Peyer's patch (tissue), 4 donors: ENCODE measurements at places on chromosomes 2 and 18. TPM values are rescaled to one million over a fixed set of nuclear protein-coding genes. Genes with fewer than 3 reads are reported as not detected.

The MAT2A gene
- total RNA-seq = 189 TPM

The CAPG gene
- 31.6 TPM for total RNA-seq

The NYAP2 gene
- total RNA-seq = not detected

The ZC3H6 gene
- 5.0 TPM for total RNA-seq

The MC4R gene
- total RNA-seq = not detected

The SLC14A1 gene
- total RNA-seq = 9.7 TPM

The FOXD4L1 gene
- total RNA-seq = 0.40 TPM

The SS18 gene
- 81.8 TPM for total RNA-seq

The HAAO gene
- total RNA-seq = 96.9 TPM

DNA sequence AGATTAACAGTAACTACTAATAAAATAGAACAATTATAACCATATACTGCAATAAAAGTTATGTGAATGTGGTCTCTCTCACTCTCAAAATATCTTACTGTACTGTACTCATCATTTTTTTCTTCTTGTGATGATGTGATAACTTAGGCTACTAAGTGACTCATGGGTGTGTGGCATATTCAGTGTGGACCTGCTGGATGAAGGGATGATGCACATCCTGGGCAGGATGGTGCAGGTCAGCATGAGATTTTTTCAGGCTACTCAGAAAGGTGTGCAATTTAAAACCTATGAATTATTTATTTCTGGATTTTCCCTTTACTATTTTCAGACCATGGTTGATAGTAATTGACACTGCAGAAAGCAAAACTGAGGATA lies 90.7 kb downstream of the NCKAP5 start:
- DNase-seq = no peak
- H3K4me3 ChIP-seq = no peak overlapping the region

GRCh38 chr2:19879120-19879519 lies 22.7 kb downstream of the TTC32 start:
- no peak overlapping the region for H3K27ac ChIP-seq
- no peaks in the 10 kb centered on the region for H3K36me3 ChIP-seq
- no peak overlapping the region for H3K4me3 ChIP-seq
- H3K27me3 ChIP-seq = no peaks in the 10 kb centered on the region
- DNase-seq = peak; percentile 15

DNA sequence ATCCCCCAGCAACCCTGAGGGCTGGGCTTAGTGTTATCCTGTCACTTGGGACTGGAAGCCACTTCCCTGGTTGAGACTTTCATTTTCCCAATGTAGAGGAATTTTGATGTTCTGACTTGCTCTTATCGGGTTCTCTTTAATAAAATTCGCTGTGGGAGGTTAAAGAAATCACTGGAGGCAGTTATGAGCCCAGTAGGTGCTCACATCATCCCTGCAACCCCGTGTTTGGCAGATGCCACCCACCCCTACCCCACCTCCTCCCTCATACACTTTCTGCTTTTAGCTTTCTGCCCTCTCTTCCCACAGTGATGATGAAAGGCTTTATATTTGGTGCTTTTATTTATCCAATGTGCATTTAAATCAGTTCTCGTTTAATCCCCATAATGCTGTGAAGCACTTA lies 106.6 kb downstream of the MAPK4 start:
- no peak overlapping the region for H3K27ac ChIP-seq
- H3K27me3 ChIP-seq = no peaks in the 10 kb centered on the region
- H3K36me3 ChIP-seq = no peaks in the 10 kb centered on the region

DNA sequence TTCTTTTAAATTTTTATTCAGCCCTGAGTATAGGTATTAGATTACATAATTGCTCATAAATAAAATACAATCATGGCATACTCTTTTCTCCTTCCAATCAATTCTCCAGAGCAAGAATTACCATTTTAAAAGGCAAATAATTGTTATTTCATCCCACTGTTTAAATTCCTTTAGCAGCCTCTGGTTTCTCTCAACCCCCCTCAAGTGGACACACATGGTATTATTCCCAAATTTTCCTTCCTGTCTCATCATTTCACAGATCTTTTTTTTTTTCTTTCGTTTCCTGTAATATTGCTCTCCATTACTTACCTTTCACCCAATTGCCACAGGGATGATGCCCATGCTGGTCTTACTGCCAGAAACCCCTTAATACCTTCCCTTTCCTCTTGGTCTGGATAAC lies 385.2 kb downstream of the RIT2 start:
- H3K27ac ChIP-seq = no peak overlapping the region
- DNase-seq = no peak
- H3K27me3 ChIP-seq = no peaks in the 10 kb centered on the region
- H3K4me3 ChIP-seq = no peak overlapping the region
- no peaks in the 10 kb centered on the region for H3K4me1 ChIP-seq
- no peaks in the 10 kb centered on the region for H3K36me3 ChIP-seq

- H3K27me3 ChIP-seq = no peaks in the 10 kb centered on the region
- DNase-seq = no peak
- no peak overlapping the region for H3K4me3 ChIP-seq
Measured at GRCh38 chr2:139514951-139515350, 734.8 kb upstream of the NXPH2 start.

- H3K27ac ChIP-seq = no peak overlapping the region
- no peak for DNase-seq
- no peaks in the 10 kb centered on the region for H3K27me3 ChIP-seq
- H3K4me1 ChIP-seq = no peaks in the 10 kb centered on the region
- no peak overlapping the region for H3K4me3 ChIP-seq
- no peaks in the 10 kb centered on the region for H3K36me3 ChIP-seq
Measured at GRCh38 chr2:187369471-187369870, 78.6 kb downstream of the CALCRL start.

- no peak for DNase-seq
- no peaks in the 10 kb centered on the region for H3K4me1 ChIP-seq
- H3K4me3 ChIP-seq = no peak overlapping the region
Measured at GRCh38 chr2:179741317-179741716, 120.1 kb downstream of the ZNF385B start.

DNA sequence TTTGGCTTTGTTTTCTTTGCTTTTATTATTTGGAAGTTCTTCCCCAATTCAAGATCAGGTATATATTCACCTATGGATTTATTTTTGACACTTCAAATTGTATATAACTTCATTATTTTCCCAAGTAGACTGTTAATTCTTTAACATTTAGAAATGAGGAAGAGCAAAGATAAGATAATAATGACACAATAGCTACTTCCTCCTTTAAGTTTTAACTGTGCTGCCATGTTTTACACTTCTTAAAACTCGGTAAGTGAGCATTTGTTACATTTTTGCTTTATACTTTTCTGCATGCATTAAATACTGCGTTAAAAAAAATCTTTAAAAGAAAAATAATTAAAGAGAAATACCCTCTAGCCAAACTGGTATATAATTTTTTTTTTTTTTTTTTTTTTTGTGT lies 32.5 kb downstream of the SLC66A3 start:
- no peak for DNase-seq
- no peak overlapping the region for H3K4me3 ChIP-seq
- H3K27ac ChIP-seq = no peak overlapping the region
- H3K36me3 ChIP-seq = peaks cover 62% of the 10 kb centered on the region

GRCh38 chr18:44079606-44080005 lies 601.1 kb upstream of the SETBP1 start:
- H3K27ac ChIP-seq = no peak overlapping the region
- H3K27me3 ChIP-seq = no peaks in the 10 kb centered on the region
- H3K4me3 ChIP-seq = no peak overlapping the region
- no peaks in the 10 kb centered on the region for H3K36me3 ChIP-seq
- DNase-seq = no peak

GRCh38 chr18:37476182-37476581 lies 89.4 kb downstream of the CELF4 start:
- H3K27ac ChIP-seq = no peak overlapping the region
- H3K4me1 ChIP-seq = no peaks in the 10 kb centered on the region
- H3K27me3 ChIP-seq = no peaks in the 10 kb centered on the region
- no peak overlapping the region for H3K4me3 ChIP-seq

DNA sequence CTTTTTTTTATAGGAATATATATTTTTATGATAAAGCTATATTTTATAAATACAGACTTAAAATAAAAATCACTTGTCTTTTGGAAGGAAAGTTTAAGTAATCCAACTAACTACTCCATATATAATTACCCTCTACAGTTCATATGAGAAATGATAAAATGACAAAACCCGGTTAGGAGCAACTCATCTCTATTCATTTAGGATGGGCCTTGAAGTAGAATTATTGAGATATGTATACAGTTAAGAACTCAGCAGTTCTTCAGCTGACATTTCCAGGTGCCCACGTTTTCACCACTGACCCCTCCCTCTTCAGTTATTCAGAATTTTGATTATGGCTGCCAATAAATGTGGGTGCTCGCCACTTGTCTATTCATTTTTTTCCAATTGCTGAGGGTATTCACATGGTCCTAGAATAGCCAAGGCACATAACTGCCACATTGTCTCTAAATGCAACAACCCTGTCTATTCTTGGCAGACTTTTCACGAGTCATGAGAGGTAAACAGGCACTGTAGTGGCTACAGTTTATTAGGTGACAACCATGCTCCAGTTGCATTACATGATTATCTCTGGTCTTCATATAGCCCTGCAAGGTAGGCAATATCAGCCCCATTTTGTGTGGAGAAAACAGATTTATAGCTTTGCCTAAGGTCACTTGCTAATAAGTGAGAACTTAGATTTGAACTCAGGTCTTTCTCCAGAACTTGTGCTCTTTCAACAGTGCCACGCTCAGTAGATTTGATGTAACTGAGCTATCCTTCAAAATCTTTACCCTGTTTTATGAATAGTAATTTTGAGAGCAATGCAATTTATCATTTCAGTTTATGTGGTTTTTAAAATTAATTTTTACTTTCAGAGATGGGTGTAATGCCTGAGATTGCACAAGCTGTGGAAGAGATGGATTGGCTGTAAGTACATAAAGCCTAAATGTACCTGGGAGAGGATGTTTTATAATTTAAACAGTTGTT lies 2.9 kb downstream of the DDX1 start:
- H3K36me3 ChIP-seq = peaks cover 44% of the 10 kb centered on the region
- H3K4me3 ChIP-seq = no peak overlapping the region
- no peaks in the 10 kb centered on the region for H3K27me3 ChIP-seq
- DNase-seq = no peak

DNA sequence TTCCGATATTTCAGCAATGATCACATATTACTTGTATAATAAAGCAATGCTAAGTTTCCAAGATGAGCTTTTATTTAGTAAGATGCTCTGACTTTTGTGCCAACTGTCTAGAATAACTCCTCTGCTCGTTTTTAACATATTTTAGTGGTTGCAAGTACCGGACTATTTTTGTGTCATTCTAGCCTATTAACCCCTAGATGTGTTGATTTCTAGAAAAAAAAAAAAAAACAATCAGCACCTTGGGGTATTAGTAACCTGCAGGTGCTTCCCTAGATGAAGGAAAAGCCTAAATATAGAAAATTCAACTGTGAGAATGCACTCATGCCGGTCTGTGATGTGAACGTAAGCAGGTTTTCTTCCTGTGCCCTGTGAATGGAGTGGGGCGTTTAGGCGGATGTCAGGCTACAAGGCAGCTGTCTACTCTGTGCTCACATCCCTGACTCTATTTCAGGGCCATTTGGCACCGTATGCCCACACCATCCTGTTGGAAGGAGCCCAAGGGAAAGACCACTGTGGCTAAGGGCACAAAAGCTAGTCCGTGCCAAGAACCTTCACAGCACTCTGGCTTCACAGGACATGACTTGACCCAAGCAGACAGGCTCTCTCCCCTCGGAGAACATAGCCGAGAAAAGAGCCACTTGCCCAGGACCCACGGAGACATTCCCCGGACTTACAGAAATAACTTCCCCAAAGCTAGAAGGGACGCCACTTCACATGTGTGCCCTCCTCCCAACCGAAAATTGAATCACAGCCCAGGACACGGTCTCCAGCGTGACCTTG lies 60.9 kb upstream of the AGAP1 start:
- no peak for DNase-seq
- H3K36me3 ChIP-seq = no peaks in the 10 kb centered on the region
- no peak overlapping the region for H3K4me3 ChIP-seq
- H3K27me3 ChIP-seq = no peaks in the 10 kb centered on the region
- H3K27ac ChIP-seq = no peak overlapping the region

- no peak overlapping the region for H3K4me3 ChIP-seq
- H3K27ac ChIP-seq = no peak overlapping the region
- DNase-seq = no peak
- no peaks in the 10 kb centered on the region for H3K4me1 ChIP-seq
Measured at GRCh38 chr2:32496662-32497061, 131.2 kb upstream of the TTC27 start.
